Stromal cell of bone marrow (primary cell): ENCODE measurements at places on chromosomes 4 and X.

DNA sequence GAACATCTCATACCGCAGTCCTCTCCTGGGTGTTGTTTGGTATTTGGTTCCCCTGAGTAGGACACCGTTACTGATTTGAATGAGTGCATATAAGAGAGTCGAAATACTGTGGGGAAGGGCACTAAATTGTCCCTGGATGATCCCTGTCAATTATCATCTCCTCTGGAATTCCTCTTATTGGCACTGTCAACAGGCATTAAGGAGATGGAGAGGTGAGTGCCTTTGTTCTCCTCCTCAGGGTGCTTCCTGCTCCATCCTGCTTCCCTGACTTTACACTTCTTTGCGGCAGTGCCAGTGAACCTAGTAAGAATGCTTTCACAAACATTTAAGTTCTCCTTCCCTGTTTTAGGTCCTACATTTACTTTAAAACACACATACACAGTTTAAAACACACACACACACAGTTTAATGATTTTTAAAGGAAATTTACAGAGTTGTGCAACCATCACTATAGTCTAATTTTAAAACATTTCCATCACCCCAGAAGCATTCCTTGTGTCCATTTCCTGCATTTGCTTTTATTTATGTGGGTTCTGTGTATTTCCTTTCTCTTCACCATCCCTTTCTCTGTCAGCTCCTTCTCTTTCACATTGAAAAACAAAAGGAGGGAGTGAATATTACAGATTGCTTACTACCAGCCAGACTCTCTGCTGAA is 20.9 kb upstream of the ZRSR2 start:
- no peak for DNase-seq

DNA sequence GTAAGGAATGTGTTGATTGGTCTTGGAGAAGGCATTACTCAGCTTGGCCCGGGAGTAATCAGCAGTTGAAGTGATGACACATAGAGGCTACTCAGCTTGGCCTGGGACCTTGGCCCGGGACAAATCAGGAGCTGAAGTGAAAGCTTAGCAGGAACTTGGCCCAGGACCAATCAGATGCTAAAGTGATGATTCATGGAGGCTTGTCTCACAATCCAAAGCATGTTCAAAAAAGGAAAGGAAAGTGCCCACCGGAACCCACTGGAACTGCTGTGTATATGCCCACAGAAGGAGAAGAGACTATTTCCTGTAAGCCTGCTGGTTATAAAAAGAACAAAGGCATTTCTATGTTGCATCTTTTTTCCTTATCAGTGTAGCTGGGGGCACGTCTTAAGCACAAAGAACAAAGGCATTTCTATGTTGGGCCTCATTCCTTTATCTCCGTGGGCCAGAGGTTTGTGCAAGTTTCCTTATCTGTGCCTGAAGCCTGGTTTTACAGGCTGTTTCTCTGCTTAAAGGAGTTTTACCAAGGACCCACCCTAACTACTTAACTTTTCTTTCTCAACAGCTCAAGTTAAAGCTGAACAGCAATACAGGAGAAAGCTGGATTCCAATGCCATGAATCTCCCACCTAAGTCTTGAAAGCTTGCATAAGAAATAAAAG is 1176.7 kb downstream of the NLGN4X start:
- peak; percentile 52 for DNase-seq

DNA sequence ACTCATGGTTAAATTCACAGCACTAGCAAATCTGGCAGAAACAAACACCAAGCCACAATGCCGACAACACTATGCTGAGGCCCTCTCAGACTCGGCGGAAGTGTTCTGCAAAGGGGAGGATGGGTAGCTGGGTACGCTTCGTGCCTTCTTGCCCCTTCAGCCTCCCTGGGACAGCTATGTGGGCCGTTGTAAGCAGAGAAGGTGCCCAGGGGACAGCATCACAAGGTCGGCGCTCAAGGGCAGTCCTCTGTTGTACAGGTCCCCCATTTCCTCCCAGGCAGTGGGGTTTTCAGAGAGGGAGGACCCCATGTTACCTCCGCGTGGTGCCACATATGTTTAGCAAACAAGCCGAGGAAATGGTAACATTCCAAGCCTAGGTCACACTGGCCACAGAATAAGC is 173.6 kb downstream of the AFAP1 start:
- no peak for DNase-seq

DNA sequence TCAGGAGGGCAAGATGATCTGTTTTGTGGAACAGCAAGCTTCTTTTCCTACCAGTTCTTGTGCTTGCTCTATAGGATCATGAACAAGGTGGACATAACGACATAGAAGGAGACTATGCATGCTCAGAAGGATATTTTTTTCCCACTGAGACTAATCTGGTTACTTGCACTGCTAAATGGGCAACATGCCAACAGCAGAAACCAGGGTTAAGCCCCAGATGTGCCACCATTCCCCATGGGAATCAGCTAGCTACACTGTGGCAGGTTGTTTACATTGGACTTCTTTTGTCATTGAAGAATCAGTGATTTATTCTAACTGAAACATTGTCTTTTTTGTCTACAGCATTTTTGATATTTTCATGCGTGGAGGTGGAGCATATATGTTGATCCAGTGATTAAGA is 165.6 kb downstream of the C4orf33 start:
- no peak for DNase-seq
